Stimulated activated CD8-positive, alpha-beta memory T cell treated with anti-CD3 and anti-CD28 coated beads, Interleukin-15, amount 100 ng/mL, for 1 hour (primary cell): ENCODE measurements at places on chromosomes 12 and 14.

DNA sequence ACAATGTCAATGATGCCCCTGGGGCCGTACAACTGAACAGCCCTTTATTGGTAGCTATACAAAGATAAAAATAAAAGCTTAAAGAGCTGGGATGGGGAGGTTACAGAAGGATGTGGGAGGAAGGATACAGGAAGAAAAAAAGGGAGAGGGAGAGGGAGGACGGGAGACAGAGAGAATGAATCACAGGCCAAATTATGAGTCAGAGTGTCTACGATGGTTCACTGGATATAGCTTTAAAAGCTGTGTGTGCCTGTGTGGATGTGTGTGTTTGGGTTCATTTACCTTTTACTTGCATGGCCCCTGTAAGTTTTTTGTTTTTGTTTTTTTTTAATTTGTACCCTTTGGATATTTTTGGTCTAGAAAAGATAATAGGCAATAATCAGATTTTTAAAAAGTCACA lies 111.9 kb downstream of the CCDC60 start:
- no peak for DNase-seq

- no peak for DNase-seq
Observed at GRCh38 chr12:4472046-4472445, 26.4 kb upstream of the FGF6 start.

DNA sequence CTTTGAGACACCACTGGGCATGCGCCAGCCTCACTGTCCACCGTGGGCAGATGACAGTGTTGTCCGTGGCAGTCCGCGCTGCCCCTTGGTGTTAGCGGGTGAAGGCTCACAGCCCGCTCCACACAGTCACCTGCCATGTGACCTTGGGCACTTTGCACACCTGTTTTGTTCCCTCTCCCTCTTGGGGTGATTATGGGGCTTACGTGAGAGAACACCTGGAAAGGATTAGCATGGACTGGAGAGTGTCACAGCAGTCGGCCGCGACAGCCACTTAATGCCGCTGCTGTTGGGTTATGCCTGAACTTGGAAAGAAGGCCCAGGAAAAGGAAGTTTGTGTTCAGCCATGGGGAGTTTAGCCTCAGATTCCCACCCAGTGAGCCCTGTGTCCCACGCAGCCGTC lies 94.2 kb downstream of the DDX51 start:
- DNase-seq = no peak

- no peak for DNase-seq
Observed at GRCh38 chr12:124681779-124682391, 114.5 kb upstream of the NCOR2 start.

DNA sequence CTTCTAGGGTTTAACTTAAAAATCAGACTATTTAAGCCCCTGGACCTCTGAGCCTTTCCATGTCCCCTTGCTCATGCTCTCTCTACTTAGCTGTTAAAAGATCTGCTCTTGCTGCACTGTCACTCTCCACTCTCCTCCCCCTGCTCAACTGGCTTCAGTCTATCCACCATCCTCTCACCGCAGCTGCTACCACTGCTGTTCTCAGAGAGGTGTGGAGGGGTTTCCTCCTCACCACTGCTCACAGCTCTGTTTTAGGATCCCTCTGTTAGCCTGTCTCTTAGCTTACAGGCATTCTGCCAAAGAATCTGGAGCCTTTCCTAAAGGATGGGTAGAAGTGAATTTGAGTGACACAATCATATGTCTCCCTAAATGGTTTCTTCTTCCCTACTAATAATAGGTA lies 43.7 kb upstream of the ATP2B1 start:
- DNase-seq = no peak

DNA sequence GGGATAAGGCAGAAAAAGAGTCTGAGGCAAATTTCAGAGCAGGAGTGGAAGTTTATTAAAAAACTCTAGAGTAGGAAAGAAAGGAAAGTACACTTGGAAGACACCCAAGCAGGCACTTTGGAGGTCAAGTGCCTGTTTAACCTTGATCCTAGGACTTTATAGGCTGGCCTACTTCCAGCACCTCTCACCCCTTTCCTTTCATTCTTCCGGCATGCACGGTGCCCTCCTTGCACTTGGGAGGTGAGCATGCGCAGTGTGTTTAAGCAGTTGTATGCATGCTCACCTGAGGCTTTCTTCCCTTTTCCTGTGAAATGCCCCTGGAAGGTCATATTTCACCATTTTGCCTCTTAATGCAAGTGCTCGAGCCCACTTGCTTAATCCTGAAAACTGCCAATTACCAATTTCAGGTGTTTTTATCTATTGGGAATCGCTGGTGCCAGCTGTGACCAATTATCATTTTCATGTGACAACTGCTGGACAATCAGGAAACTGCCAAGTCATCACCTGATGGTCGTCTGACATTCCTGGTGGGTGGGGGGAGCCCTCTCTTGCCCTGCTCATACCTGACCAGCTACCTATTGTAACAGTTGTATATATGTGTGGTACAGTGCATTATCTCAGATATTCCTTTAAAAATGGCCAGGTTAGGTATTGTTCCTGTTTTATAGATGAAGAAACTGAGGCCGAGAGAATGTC lies 53.5 kb downstream of the SUDS3 start:
- DNase-seq = no peak

- DNase-seq = no peak
Observed at GRCh38 chr14:84128050-84128449, 1401.9 kb upstream of the FLRT2 start.

DNA sequence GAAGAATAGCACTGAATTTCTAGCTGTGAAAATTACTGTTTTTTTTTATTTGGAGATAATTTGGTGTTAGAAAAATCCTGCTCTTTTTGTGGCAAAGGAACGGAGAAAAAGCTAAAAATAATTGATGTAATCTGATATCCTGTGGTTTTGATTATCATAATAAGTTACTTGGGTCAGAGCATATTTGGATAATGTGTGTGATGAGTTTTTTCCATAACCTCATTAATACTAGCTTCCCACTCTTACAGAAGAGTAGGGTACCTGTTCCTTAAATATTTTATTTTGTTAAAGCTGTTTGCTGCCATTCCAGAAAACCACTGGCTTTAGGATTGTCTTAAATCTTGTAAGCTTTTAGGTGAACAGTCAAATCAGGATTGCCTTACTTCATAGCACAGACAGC lies 4.7 kb downstream of the PSMC6 start:
- no peak for DNase-seq

DNA sequence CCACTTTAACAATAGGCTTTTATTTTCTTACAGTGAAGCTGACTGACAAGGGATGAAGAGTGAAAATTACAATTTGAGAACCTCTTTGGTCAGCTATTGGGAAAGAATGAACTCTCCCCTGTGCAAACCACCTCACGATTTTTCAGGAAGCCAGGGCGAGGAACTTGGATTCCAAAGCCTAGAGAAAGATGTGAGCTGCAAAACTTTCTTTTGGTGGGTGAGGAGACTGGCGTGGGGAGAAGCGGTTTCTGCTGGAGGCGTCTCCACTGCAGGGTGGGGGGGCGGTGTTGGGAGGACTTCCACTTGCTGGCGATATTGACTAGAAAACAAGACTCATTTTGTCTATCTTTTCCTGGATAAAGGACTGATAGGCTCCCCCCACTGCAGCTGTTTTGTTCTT lies 59.3 kb upstream of the VRK1 start:
- DNase-seq = no peak

DNA sequence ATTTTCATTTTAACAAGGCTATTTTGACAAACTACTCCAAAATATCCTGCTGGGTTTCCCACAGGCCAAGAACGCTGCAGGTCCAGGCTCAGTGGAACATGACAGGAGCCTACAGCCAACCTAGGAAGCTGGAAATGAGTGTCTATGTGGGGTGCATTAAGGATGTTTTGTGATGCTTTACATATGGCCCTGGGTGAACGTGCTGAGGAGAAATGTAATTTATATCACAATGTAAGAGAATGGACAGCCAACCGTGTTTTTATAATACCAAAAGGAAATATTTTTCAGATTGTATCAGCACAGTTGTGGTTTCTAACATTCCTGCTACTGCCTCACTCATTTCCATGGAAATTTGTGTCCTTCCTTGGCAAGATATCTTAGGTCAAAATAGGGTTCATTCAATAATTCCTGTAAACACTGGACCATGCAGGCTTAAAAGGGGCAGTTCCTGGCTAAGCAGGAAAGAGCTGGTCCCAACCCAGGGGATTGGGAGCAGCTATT lies 51.5 kb downstream of the ST8SIA1 start:
- DNase-seq = no peak

DNA sequence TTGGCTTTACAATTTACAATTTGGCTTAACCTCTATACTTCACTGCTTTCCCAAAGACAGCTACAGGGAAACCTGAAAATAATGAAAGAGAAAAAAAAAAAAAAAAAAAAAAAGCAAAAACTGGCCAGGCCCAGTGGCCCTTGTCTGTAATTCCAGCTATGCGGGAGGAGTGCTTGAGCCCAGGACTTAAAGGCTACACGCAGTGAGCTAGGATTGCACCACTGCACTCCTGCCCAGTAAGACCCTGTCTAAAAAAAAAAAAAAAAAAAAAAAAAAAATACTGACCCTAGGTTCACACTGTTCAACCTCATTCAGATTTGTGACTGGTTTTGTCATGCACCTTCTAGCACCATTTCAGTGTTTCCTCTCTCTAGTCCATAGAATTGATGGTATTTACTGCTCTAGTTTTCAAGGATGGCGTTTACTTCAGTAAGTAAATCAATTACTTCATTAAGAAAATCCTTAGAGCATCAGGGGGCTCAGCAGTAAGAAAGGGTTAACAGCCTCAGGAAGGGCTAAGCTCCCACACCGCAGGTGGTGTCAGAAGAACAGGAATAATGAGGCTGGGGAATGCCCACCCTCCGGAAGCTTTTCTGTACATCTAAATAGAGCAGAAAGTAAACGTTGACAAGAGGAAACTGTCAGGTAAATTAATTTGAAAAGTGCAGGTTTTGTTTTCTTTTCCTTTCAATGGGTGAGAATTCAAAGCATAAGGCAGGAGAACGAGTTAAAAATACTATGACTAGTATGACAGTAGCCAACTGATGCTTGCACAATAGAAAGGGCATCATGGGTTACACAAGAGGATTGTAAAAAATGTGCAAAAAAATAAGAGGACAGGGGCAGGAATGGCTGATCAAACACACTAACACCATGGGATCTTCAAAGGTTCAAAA lies 115.0 kb upstream of the MDM1 start:
- DNase-seq = no peak

DNA sequence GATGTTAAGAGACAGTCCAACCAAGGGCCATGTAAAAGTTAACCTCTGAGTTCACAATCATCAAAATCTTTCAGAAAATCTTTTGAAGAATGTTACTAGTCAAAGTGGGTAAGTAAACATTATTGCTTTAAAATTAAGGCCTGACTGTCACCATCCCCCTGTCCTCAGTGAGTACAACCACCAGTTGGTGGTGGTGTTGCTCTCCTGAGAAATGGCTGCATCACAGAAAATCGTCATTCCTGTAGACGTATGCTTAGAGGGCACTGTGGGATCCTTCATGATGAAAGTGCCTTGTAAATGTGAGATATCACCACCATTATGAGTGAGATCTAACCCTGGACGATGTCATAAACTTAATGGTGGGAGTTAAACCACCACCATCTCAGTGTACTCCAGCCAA lies 451.2 kb downstream of the RPS29 start:
- DNase-seq = no peak

DNA sequence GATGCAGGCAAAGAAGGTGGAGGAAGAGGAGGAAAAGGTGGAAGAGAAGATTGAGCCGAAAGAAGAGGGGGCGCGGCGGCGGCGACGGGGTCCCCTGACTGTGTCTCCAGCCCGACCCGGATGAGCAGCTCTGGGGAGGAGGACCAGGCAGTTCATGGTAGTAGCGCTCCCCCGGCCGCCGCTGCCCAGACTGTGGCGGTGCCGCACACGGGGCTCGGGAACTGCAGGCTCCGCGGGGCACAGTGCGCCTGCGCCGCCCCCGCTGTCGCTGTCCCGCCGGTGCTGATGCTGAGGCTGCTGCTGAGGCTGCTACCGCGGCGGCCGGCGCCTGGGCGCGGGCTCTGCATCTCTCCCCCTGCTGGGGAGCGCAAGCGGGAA lies at the start of gene KCNH5:
Gene KCNH5 (minus strand): TSS at position 225 of the 378 bp plus-strand sequence. CDS start 272 bp downstream, outside the sequence.
- DNase-seq = no peak

DNA sequence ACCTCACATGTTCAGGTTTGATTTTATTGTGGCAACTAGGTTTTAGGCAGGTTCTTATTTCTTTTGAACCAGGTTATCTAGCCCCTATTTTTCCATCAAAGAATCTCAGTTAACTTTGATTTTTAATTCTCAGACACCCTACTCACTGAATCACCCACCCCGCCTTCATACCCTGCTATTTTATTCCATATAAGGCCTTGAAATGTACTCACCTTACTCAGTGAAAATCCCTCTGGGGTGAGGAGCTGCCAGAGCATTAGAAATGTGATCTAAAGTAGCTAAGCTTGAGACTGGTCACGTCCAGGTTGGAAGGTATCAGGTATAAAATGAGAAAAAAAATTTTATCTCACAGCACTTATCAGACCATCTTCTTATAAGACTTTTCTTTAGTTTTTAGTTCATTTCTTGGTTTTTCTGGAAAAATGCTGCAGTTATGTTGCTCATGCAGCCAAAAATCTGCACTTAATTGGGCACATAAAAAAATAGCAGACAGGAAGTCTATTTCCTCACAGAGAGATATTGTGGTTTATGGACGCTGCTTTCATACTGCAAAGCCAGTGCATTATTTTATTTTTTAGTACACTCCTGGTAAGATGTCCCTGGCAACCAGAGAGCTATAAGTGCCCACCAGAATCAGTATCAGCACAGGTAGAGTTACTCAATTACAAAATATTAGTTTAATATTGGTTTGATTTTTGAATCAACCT lies 101.5 kb upstream of the CCDC91 start:
- no peak for DNase-seq

- no peak for DNase-seq
Observed at GRCh38 chr12:128534906-128535305, 267.9 kb downstream of the TMEM132C start.

GRCh38 chr12:42097971-42098370 lies 46.7 kb downstream of the GXYLT1 start:
- no peak for DNase-seq

GRCh38 chr12:94761559-94761958 lies 111.2 kb upstream of the TMCC3 start:
- DNase-seq = no peak

GRCh38 chr14:53375599-53375998 lies 222.5 kb upstream of the DDHD1 start:
- DNase-seq = no peak

DNA sequence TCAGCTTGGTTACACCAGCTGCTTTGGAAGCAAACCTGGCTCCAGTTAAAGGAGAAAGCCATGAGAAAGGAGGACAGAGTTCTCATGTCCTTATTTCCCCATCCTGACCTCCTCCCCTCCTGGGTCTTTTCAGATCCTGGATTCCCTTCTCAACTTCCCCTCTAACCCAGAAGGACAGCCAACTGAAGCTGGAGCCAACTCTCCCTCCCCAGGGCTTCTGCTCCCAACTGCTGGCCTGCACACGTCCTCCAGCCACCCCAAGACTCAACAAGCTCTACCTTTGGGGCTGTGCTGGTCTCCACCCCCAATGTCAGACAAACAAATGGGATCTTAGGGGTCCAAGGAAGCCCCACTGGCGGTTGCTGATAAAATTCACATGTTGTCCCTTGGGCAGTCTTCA lies 651.1 kb upstream of the TBX3 start:
- no peak for DNase-seq

DNA sequence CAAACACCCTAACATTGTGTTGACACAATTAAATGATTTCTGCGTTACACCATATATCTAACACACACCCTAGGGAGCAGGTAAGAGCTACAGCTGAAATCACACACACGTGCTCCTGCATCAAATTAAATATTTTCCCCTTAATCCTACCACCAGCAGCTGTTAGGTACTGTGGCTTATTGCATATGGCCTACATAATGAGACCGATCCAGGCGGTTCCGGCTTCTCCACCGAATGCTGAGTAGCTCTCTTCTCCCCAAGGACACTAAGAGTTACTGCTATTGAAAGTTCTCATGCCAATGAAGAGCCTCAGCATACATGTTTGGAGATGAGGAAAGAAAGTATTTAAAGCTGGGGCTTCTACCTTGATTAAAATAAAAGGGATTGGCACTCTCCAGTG lies 472.2 kb upstream of the STXBP6 start:
- no peak for DNase-seq
